Occipital lobe (tissue), 3 donors: ENCODE measurements at places on chromosomes 1 and 21.
A peak's percentile ranks its signal among the peaks of the same experiment; 100 is the strongest.

DNA sequence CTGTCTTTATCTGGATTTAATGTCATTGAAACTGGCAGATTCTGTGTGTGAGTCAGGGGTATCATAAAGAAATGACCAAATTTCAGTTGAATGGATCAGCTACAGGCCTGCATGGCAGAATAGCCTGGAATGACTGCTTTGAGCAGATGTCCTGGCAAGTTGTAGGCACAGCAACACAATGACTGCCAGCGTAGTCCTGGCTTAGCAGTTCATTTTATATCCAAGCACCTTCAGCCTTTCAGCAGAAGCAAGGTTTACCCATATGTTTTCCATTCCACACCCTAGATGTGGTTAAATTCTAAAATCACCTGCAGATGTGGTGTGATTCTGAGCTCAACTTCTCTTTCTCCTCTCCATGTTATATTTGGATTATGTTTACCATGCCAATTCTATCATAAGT lies 22.3 kb upstream of the PTGFR start:
- no peak for DNase-seq

GRCh38 chr1:218395916-218396315 lies 50.8 kb downstream of the TGFB2 start:
- no peak for DNase-seq

DNA sequence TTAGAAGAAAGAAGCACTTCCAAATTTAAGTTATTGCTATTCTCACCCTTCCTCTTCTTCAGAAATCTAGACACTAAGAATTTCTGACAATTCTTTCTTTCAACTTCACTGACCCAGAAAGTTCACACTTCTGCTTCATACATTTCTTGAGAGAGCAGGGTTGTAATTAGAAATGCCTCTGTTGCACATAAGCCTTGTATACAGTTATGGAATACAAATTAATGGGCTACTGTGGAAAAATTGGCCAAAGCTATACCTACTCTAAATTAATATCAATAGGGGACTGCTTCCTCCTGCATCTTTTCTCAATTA lies 1.5 kb downstream of the TNFSF18 start:
- DNase-seq, result no peak

GRCh38 chr1:157113631-157114030 lies 14.0 kb upstream of the ETV3L start:
- DNase-seq, result no peak

GRCh38 chr1:11719313-11720032 lies 16.5 kb upstream of the AGTRAP start:
- peak; percentile 63 for DNase-seq

- DNase-seq, result no peak
These were observed 109.5 kb upstream of the LMO4 start for GRCh38 chr1:87219141-87219540.

- DNase-seq, result no peak
These were observed 252.9 kb downstream of the KCNT2 start for GRCh38 chr1:196355206-196355786.

DNA sequence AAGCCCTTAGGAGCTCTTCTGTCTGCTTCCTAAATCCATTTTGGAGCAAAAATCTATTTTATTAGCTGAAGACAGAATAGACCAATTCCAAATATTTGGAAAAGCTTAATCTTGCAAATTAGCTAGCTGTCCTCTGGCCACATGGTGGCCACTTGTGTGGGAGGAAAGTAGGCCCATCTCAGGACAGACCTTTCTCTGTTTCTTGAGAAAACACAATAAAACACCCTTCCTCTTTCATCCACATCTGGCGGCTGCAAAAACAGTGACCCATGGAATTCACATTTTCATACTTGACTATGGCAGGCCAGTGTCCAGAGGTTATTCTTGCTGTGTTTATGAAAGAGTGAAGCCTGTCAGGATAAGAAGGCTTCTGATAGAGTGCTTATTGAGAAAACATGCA lies 275.6 kb downstream of the PLPP3 start:
- DNase-seq, result no peak
